ENCODE measurements at places on chromosomes 4 and X.

- no peak for DNase-seq
Observed at GRCh38 chr4:125693228-125693627, 378.5 kb downstream of the FAT4 start.

DNA sequence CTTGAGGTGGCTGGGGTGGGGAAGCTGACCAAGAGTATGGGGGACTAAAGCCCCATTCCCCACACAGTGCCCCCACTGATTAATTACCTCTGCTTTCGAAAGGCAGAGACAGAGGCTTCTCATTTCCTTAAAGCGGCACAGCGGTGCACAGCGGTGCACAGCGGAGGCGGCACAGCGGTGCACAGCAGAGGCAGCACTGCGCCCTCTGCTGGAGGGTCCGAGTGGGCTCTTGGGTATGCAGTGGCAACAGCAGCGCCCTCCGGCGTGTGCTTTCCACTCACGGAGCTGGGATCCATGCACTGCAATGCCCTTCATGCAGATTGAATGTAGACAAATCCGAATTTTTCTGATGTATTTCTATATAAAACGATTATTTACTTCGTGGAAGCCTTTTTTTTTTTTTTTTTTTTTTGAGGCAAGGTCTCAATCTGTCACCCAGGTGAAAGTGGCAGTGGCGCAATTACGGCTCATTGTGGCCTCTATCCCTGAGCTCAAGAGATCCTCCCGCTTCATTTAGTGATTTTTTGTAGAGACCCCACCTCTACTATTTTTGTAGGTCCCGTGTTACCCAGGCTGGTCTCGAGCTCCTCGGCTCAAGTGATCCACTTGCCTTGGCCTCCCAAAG, 19.7 kb upstream of the PRPS2 start:
- DNase-seq = no peak

DNA sequence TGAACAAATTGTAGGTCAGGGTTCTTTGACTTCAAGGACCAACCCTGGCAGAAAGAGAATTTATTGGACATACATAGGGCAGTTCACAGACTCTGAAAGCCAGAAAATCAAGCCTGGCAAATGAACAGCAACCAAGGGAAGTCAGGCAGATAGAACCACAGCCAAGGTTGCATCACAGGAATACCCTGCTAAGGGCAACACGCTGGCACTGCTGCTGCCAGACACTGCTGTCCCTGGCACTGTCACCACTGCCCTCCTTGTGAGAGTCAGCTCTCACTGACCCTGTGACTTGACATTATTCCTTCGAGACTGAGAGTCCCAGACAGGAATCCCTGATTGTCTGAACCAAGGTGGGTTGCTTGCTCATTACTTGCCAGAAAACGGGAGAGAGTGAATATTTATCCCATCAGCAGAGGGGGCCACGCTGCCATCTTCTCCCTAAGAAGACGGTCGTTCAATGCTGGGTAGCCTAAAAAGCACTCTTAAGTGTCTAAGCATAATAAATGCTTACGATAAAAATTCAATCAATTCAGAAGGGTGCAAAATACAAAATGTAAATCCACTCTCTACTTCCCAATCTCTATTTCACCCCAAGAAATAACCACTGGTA, 23.2 kb upstream of the PTTG2 start:
- peak; percentile 91 for DNase-seq

DNA sequence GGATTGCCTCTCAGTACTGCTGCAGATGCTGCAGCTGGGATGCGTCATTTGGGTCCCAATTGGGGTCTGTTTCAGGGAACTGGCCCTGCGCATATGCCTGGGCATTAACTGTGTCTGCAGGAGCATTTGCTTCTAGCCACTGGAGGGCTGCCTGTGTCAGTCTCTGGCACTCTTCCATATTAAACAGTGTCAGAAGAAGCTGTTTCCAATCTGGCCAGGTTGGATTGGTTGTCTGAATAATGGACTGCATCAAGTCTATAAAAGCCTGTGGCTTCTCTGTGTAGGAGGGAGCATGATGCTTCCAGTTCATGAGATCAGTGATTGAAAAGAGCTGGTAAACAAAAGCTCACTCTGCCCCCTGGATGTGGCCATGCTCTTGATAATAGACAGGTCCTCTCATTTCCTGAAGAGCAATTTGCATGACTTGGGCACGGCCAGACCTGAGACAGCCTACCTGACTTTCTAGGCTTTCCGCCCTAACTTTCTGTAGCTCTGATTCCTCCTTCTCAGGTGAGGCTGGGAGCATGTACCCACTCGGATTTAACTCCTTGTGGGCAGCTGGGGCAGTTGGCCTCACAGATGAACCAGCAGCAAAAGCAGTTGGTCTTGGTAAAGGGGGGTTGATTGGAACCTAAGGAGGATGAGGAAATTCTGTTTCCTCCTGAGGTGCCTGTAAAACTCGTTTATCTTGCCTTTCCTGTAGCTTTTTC, 29.2 kb downstream of the SULT1E1 start:
- no peak for DNase-seq

GRCh38 chrX:150034788-150035187, 96.5 kb upstream of the EOLA2 start:
- no peak for DNase-seq

- no peak for DNase-seq
Observed at GRCh38 chr4:99166544-99166943, 22.4 kb upstream of the ADH4 start.

DNA sequence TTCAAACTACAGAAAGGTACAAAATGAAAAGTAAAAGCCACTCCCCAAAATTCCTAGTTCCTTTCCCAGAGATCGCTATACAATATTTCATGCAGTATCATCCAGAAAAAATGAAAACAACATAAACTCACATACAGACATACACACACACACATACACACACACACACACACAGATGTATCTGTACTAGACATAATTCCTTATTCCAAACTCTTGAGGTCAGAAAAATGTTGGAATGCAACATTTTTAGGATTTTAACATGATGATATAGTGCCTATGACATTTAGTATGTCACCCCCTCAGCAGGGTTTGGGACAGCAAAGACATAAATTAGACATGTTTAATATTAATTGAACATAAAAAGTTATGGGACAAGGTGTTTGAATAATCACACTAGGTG, 73.4 kb upstream of the LHFPL1 start:
- no peak for DNase-seq

DNA sequence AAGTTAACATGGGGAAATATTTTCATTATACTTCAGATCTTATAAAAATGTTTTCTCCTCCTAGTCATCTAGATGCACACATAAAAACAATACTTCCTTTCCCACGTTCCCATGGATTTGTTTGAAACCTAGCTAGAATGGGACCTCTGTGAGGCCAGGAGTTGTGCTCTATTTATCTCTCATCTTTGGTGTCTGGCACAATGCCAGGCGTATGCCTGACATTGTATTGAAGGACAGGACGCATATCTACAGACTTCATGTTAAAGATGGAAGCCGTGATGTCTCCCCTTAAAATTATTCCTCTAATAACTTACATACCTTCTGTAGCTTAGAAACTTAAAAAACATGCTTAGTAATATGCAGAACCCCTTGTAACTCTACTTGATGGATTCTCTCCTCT, 394.5 kb upstream of the FAT1 start:
- DNase-seq = no peak

DNA sequence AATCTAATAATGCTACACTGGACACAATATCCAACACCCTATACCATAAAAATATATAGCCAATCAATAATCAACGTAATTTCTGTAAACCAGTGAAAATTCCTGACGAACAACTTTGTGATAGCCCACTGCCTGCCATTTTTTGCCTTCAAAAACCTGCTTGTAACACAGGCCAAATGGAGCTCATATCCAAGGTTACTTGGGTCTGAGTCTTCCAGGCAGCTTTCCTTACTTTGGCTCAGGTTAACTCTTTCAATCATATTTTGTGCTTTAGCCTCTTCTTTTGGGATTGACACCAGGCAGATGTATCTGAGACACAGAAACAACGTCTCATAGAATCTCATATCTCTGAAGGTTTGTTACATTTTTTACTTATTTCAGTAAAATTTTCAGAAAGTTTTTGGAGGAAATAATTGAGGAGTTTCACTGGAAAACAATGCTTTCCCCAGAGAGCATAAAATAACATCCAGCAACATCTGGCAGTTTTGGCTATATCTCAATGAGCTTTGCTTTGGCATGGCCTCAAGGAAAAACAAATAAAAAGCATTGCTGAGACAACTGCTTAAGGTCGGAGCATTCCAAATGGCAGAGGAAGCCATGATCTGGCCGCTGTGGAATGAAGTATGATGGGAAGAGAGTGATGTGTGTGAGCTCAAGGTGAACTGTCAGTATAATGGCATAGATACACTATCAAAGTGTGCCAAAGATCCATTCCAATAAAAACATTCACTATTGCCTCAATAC, 162.9 kb upstream of the SPIN4 start:
- DNase-seq = peak; percentile 15

- no peak for DNase-seq
Observed at GRCh38 chr4:131013226-131013625, 1917.3 kb downstream of the C4orf33 start.

- DNase-seq = no peak
Observed at GRCh38 chr4:174429701-174430410, 92.4 kb downstream of the HPGD start.

DNA sequence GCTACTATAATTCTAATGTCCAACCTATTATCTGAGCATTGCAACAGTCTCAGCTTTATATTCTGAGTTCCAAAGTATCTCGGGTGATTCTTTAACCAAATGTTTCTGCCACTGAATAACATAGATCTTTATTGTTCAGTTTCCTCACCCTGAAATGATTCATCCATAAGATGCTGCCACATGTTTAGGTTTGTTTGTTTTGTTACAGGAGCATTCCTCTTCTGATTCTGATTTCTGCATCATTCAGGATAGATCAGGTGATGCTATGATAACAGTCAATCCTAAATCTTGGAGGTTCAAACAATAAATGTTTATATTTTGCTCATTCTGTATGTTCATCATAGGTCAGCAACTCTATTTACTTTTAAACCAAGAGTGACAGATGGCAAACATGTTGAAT, 927.6 kb downstream of the PCDH7 start:
- DNase-seq = no peak

DNA sequence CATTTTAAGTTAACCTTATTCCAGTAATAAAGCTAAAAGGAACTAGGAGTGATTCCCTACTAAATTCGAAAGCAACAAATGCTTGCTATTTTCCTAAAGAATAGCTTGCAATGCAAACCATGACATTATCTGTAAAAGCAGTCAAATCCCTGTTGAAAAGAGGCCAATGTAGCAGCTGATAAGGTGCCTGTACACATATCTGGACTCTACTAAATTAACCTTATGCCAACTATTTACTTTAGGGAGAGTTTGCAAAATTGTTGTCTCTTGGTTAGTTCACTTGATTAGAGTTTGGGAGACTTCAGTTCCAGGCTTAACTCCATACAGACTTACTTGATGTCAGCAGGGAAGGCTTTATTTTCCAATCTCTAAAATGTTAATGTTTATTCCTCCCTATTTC, 6.0 kb downstream of the IL13RA2 start:
- no peak for DNase-seq

DNA sequence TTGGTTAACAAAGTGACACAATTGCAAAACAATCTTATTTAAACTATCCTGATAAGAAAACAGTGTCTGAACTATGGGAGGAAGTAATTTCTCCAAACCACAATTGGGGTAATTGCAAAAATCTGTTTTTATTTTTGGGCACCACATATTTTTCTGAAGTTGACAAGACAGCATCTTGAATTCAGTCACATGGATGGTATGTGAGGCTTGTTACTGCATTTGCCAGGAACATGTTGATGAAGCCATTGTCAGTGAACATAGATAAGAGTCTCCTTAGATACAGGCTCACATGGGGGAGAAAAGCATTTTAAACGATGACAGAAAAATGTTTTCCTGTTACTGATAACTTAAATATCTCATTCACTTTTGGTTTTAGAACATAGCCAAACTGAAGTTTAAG, 5.5 kb upstream of the USP53 start:
- no peak for DNase-seq

DNA sequence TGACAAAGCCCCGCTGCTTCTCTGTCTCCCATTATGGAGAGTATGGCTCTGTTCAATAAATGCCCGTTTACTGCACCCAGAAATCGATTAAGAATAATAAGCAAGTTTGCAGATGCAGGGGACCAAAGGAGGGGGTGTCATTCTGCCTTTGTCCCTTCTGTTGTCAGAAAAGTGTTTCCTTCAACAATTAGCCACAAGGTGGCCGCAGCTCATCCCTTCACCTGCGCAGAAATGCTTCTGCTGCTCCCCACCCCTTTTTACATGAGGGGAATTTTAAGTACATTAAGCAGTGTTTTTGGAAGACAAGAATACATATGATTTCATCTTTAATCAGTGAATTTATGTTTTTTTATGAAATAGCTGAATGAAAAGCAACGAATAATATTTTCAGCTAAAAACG, 175.6 kb upstream of the ARX start:
- no peak for DNase-seq

DNA sequence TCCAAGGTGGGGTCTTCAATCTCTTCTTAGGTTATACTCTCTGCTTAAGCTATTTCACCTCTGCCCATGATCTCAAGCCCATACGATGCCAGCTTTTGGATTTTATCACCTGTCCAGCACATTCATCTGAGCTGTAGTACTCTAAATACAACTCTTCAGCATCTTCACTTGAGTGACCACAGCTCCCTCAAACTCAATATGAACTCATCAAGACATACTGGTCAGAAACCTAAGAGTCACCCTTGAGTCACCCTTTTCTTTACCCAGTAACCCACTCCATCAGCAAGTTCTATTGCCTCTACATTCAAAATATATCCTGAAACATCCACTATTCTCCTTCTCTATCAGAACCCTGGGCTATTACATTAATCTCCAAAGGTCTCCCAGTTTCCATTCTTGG, 69.4 kb downstream of the DCHS2 start:
- DNase-seq = no peak

DNA sequence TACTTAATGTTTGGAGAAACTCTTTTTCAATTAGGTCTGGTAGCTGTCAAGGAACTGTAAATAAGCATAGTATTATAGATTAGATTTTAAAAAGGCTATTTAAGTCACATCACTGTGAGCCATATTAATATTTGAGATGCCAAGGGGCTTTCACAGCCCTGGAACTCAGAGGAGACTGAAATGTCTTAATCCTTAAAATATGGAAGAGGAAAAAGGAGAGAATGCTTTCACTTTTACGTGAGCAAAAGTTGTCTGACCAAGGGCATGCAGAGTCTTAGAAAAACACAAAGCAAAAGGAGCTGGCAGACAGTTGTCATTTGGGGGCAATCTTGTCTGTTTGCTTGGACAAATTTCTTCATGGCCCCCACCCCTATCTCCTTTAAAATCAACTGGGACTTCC, 253.2 kb upstream of the IGFBP7 start:
- DNase-seq = no peak

Measured in gastrocnemius medialis (tissue), 4 donors.